Retinal pigment epithelial cell (primary cell): ENCODE measurements at places on chromosomes 7 and 10.

GRCh38 chr10:77969114-77969513 lies 42.6 kb upstream of the DLG5 start:
- no peak for DNase-seq

GRCh38 chr10:42802876-42803275 lies 20.3 kb downstream of the BMS1 start:
- DNase-seq: no peak

DNA sequence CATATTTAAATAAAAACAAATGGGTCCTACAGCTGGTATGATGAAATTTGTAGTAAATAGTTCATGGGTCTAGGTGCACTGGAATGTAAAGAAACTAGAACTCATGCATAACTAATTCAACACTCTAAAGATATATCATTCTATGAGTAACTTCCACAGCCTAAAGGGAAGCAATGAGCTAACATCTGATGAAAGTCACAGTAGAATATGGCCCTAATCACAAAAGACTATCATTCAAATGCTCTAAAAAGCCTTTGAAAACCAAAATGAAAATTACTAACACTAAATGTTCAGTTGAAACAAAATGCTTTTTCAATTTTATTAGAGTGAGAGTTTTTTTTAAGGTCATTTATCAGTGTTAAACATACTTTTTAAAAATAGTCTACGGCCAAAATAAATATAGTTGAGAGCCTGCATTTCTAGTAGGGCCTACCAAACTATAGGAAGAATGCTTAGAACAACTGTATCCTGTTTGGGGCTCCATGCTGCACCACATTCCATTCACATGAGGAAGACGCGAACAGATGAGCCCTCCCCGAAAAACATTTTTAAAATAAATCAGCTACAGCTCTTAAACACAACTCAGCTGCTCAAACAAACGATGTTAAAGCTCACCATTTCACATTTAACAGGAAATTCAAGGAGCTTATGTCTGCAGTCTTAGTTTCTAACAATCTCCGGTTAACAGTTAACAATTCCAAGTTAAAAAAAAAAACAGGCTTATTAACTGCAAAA lies 134.5 kb downstream of the NRBF2 start:
- DNase-seq: peak; percentile 42

DNA sequence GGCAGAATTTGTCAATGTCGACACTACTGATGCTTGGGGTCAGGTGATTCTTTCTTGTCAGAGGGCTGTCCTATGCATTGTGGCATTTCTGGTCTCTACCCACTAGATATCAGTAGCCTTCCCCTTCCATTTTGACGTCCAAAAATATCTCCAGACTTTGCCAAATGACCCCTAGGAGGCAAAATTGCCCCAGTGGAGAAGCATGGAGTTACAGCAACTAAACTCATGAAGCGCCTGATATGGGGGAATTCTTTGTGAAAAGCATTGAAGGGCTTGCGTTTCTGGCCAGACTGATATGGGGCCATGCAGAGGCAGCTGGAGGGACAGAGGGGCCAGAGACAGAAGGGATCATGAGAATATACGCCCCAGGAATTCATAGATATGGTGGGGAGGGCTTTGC lies 43.6 kb downstream of the ADRB1 start:
- no peak for DNase-seq

DNA sequence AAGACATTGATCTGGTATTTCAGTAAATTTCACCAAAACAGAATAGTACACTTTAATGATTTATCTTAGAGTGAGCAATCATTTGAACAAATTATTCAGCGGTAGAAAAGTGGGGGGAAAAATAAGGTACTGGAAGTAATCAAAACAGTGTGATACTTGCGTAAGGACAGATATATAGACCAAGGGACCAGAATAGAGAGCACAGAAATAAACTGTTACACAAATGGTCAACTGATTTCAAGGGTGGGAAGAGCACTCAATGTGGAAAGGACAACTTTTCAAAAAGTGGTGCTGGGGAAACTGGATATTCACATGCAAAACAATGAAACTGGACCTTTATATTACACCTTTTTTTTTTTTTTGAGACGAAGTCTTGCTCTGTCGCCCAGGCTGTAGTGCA lies 119.9 kb downstream of the NRBF2 start:
- no peak for DNase-seq
